ENCODE measurements at places on chromosomes 13 and 19.

GRCh38 chr13:18235172-18235571 lies 946.5 kb downstream of the TUBA3C start:
- DNase-seq, result no peak

DNA sequence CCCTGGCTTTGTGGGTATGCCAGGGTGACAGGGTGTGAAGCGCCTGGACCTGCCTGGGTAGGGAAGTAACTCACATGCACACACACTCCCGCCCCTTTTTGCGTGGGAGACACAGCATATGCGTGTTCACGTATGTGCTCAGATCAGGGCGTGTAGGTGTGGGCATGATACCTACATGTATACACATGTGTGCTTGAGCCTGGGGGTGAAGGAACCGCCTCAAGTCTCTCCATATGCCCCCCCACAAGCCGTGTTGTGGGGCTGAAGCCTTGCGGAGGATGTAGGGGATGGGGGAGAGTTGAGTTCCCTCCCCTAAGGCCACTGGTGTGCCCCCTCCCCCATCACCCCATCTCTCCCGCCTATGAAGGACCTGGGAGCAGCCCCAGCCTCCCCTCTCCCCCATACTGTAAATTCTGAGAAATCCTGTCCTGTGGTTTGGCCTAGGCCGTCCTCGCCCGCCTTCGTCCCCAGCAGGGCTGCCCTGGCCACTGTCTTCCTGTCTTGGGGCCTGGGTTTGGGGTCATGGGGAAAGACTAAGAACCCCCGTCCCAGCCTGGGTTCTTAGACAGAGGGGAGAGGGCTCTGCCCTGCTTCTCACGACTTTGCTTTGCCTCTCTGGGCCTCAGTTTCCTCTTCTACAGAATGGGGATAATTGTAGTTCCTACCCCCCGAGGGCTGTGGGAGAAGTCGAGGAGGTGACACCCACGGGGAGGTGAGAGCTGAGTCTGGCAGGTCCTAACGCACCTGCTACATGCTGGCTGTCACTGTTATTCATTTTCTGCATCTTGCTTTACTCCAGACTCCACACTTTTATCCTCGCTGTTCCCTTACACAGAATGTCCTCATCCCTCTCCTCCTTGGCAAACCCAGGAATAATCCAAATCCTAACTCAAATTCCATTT lies 14.3 kb downstream of the ACTL9 start:
- DNase-seq, result no peak

- DNase-seq, result no peak
Measured at GRCh38 chr13:113535381-113535781, 44.9 kb upstream of the DCUN1D2 start.

DNA sequence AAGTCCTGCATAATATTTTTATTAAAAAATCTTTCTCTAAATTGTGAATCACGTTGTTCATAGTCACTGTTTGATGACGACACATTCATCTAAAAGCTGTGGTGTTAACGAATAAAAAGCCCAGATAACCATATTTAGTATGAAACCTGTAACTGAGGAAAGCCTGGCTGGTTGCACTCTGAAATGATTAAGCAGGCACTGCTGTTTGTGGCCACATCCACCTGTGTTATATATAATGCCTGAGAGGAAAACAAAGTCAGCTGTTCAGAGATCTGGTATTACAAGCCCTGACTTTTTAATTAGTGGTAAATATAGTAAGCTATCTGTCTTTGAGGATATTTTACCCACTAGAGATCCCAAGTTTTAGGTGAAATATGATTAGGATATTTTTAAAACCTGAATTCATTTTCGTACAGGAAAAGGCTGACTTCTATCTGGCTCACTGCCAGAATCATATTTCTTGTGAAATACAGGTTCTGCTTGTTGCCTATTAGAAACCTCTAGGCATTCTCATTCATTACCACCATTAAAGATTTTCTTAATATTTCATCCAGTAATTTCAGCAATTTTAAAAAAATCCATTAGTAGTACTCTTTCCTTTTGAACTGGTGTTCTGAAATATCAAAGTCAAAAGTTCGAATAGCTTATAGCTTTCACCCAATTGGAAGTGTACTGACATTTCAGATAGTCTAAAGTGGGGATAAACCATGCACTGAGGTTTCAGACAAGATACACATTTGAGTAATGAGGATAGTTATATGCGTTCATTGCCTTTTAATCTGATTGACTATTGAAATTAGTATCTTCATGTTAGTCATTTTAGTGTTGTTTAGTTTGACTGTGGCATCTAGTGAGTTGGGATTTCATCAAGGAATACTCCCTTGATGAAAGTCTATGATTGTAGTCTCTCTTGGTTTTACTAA lies 79.7 kb downstream of the LMO7 start:
- DNase-seq, result no peak

- no peak for DNase-seq
Measured at GRCh38 chr13:113157929-113158747, at the start of gene PROZ. PROZ (plus strand) TSS chr13:113158648; CDS start chr13:113158661, 13 bp downstream.

DNA sequence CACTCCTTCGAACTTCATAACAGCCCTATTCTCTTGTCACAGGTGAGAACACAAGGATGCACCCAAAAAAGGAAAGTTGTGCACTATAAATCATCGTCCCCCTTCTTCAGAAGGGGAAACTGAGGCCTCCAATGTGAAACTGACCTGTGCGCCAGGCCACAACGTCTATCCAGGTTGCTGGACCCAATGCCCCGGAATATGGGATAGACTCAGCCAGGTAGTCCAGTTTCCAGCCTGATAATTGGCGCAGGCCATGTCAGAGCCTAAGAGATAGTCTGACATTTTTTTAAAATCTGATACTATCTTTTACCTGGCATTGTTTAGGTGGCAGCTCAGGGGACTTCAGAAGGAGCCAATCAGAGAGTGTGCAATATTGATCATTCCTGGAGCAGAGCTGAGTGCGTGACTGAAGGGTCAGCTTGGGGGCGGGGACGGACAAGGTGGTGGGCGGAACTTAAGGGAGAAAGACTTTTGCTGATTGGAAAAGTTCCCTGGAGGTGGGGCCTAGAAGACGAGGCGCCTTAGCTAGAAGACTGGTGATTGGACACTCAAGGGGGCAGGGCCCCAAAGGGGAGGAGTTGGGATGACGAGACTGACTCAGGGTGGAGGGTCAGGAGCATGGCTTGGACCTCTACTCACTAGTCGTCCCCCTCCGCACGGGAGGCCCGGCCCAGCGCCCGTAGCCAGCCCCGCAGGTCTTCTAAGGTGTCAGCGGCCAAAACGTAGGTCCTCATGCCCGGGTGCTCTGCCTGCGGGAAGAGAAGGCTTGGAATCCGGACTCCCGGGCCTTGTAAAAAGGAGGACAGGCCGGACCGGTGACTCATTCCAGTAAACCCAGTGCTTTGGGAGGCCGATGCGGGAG lies 8.5 kb downstream of the PLEKHA4 start:
- no peak for DNase-seq

GRCh38 chr19:48608798-48609263 lies 2.3 kb downstream of the SPACA4 start:
- DNase-seq, result peak; percentile 42

- no peak for DNase-seq
Measured at GRCh38 chr19:49652551-49653465, 10.8 kb downstream of the SCAF1 start.

DNA sequence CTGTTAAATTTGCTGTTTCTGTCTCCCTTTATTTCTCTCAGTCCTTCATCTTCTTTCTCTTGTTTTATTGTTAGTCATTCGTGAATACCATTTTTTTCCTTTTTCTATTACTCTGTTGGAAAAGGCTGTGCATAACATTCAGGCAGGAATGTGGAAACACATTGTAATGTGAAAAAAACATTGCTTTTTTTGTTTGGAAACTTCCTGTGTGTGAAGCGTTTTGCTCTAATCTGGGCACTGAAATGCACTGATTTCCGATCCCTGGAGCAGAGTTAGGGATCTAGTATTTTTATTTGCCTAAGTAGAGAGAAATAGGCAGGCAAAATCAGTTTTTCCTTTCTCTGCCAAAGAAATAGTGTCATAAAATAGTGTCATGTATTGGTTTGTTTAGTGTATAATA lies 155.5 kb downstream of the PCCA start:
- DNase-seq, result no peak

DNA sequence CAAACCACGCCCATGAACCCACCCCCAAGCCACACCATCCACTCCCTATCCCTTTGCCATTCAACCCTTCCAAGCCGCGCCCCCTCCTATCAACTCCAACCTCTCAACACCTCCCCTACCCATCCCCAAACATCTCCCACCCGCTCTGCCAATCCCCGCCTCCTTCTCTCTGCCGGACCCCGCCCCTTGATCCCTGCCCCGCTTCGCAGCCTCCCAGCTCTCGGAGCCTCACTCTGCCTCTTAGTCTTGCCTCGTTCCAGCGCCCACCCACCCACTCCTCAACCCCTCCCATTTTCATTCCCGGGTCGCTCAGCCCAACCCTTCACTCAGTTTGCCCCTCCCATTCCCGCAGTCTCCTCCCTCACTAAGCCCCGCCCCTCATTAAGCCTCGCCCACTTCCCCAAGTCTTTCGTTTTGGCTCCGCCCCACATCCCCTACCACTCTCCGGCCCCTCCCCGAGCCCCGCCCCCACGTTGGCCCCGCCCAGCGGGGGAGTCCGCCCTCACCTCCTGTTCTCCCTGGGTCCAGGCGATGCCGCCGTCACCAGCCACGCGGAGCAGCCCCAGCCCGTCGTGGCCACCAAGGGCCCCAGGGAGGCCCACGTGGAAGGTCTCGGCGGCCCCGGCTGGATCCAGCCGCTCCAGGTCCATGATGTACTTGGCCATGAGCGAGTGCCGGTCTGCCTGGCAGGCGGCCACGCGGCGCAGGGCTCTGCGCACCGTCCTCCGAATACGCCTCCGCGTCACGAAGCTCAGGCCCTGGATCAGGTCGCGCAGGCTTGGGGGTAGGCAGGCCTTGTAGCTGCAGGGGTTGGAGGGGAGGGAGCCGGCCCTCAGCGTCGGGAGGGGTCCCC lies 5.7 kb downstream of the JAK3 start:
- DNase-seq, result peak; percentile 82

GRCh38 chr19:34172661-34173192 lies 423 bp downstream of the LSM14A start:
- DNase-seq, result no peak

- no peak for DNase-seq
Measured at GRCh38 chr13:60268203-60268555, 104.5 kb upstream of the DIAPH3 start.

GRCh38 chr13:96089749-96090239 lies at the start of gene HS6ST3:
HS6ST3 (plus strand) TSS chr13:96090107.
- DNase-seq, result no peak

DNA sequence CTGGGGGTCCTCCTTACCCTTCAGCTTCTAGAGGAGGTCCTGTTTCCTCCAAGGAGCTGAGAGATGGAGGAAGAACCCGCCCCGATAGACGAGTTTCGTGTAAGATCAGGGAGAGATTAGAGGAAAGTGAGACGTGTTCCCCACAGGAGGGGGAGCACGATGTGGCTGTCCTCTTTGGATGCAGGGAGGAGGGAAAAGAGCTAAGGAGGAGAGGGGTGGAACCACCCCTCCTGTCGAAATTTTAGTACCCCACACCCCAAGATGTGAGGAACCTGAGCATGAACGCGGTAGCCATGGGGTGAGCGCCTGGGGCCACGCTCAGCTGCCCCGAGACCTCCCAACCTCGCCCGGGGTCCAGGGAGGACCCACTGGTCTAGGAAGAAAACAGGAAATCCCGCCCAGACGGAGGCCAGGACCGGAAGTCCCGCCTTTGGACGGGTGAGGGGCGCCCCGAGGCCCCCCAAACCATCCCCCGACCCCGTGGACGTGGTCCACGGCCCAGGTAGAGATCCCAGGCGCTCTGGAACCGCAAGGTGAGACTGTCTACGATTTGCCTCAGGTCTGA lies 1.2 kb downstream of the AKT1S1 start:
- DNase-seq, result peak; percentile 44

GRCh38 chr13:72886272-72887067 lies 104.5 kb downstream of the PIBF1 start:
- peak; percentile 49 for DNase-seq

- no peak for DNase-seq
Measured at GRCh38 chr19:45010306-45010705, 9.0 kb downstream of the RELB start.

- no peak for DNase-seq
Measured at GRCh38 chr13:38830442-38831045, 143.7 kb downstream of the FREM2 start.

- peak; percentile 87 for DNase-seq
Measured at GRCh38 chr13:93169980-93170379, 56.6 kb upstream of the GPC6 start.

DNA sequence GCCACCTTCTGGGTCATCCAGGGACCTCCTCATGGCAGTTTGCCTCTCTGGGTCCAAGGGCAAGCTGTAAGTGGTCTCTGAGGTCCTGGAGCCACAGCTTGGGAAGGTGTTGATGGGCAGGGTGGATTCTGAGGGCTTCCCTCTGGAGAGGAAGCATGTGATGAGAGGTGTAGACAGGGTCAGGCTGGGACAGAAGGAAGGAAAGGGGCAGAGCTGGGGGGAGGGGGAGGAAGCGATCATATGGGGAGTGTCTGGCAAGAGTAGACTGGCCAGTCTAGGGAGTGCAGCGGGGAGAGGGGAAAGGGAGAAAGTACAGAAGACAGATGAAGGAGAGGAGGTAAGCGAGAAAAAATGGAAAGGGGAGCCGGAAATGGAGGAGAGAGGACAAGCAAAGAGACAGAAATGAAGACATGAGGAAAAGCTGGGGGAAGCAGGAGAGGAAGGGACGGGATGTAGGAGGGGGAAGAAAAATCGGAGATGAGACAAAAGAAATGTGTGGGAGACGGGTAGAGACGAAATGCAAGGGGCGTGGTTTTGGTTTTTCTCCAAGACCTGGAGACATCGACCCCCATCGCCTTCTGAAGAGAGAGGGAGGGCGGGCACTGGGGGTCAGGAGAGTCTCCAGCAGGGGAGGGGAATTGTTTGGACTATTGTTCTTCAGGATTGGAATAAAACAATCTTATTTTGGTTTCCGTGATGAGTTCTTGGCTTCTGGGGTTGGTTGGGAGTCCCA lies 26.6 kb downstream of the ZSWIM9 start:
- DNase-seq, result no peak

- DNase-seq, result no peak
Measured at GRCh38 chr13:57017357-57017756, 123.4 kb upstream of the PRR20A start.

- DNase-seq, result peak; percentile 20
Measured at GRCh38 chr13:80359778-80360452, 19.0 kb upstream of the SPRY2 start.

DNA sequence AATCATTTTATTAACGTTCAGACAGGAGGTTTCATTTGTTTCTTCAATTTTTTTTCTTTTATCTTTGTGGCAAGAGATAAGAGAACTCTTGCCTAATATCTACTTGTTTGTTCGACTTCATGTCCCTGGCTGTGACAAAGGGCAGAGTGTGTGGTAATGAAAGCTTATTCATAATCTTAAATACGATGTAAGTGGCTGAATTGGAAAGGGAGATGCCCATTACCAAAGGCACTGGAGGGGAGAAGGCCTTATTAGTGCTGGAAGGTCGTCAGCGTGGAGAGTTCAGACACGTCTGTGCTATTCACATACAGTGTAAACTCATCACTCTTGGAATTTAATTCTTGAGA lies 54.0 kb downstream of the RFC3 start:
- no peak for DNase-seq

DNA sequence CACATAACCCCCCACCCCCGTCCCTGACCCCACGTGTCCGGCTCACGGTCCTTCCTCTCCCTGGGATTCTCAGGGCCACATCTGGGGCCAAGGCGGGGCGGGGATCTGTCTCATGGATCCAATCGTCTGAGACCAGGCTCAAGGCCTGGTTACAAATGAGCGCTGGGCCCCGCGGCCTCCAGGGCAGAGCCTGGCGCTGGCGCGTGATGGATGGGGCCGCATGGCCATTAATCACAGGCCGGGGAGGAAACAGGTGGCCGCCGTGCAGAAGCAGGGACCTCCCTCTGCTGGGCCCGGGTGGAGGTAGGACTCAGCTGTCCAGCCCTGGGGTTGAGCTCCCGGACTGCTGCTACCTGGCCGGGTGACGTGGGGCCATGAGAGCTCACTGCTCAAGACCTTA lies 5.8 kb upstream of the TLE5 start:
- DNase-seq, result no peak

- peak; percentile 23 for DNase-seq
Measured at GRCh38 chr13:22278336-22278929, 607.6 kb downstream of the FGF9 start.
